Thymus (tissue), 14 donors: ENCODE measurements at places on chromosomes 2 and 18. TPM values are rescaled to one million over a fixed set of nuclear protein-coding genes. Genes with fewer than 3 reads are reported as not detected.
A peak's percentile ranks its signal among the peaks of the same experiment; 100 is the strongest.

- no peak for DNase-seq
- H3K36me3 ChIP-seq = no peaks in the 10 kb centered on the region
- H3K4me1 ChIP-seq = no peaks in the 10 kb centered on the region
- H3K27ac ChIP-seq = no peak overlapping the region
Observed at GRCh38 chr2:62824388-62824787, 118.9 kb downstream of the EHBP1 start.

DNA sequence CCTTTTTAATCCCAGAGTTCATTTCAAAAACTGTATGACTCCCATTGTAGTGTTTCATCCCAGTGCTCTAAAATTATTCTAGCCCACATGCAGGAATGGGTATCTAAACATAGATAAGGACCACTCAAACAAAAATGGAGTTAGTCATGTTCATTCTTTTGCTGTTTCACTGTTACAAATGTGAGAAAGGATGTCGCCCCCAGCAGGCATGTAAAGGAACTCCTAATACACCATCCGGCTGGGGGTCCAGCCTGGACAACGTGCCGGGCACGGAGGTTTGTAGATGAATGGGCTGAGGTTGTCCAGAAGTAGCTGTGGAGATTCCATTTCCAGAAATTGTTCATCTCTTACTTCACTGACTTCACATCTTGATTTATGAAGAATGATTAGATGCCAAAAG lies 101.9 kb upstream of the RAB12 start:
- H3K27ac ChIP-seq = no peak overlapping the region
- H3K4me1 ChIP-seq = no peaks in the 10 kb centered on the region
- H3K36me3 ChIP-seq = no peaks in the 10 kb centered on the region

GRCh38 chr2:28375742-28376631 lies 16.7 kb upstream of the FOSL2 start:
- no peaks in the 10 kb centered on the region for H3K27me3 ChIP-seq
- no peak for DNase-seq
- no peak overlapping the region for H3K27ac ChIP-seq
- H3K4me1 ChIP-seq = peaks cover 28% of the 10 kb centered on the region
- no peaks in the 10 kb centered on the region for H3K36me3 ChIP-seq

TNFAIP6 gene
- 2.3 TPM for total RNA-seq

- peaks cover 4% of the 10 kb centered on the region for H3K4me1 ChIP-seq
- peaks cover 10% of the 10 kb centered on the region for H3K36me3 ChIP-seq
- no peak overlapping the region for H3K4me3 ChIP-seq
- no peak for DNase-seq
- no peaks in the 10 kb centered on the region for H3K27me3 ChIP-seq
Observed at GRCh38 chr2:230722207-230722885, 9.7 kb downstream of the CAB39 start.

- H3K4me3 ChIP-seq = no peak overlapping the region
- no peaks in the 10 kb centered on the region for H3K36me3 ChIP-seq
- no peak for DNase-seq
- peak overlapping the region; percentile 22 for H3K27ac ChIP-seq
Observed at GRCh38 chr2:221527776-221528309, 44.3 kb downstream of the EPHA4 start.

ACTG2 gene
- total RNA-seq = 0.61 TPM

- DNase-seq = no peak
- H3K36me3 ChIP-seq = no peaks in the 10 kb centered on the region
- peaks cover 7% of the 10 kb centered on the region for H3K27me3 ChIP-seq
- no peak overlapping the region for H3K4me3 ChIP-seq
Observed at GRCh38 chr2:239688122-239688681, 287.4 kb upstream of the HDAC4 start.

- H3K27me3 ChIP-seq = no peaks in the 10 kb centered on the region
- H3K27ac ChIP-seq = no peak overlapping the region
- no peak for DNase-seq
- H3K4me1 ChIP-seq = no peaks in the 10 kb centered on the region
- no peak overlapping the region for H3K4me3 ChIP-seq
Observed at GRCh38 chr18:60100778-60101177, 201.0 kb downstream of the PMAIP1 start.

CNRIP1 gene
- 3.8 TPM for total RNA-seq

DNAJC5G gene
- not detected for total RNA-seq

GRCh38 chr2:8355102-8355859 lies 326.6 kb upstream of the ID2 start:
- H3K27me3 ChIP-seq = no peaks in the 10 kb centered on the region
- H3K27ac ChIP-seq = no peak overlapping the region
- no peak for DNase-seq
- no peaks in the 10 kb centered on the region for H3K4me1 ChIP-seq
- H3K4me3 ChIP-seq = no peak overlapping the region

DNA sequence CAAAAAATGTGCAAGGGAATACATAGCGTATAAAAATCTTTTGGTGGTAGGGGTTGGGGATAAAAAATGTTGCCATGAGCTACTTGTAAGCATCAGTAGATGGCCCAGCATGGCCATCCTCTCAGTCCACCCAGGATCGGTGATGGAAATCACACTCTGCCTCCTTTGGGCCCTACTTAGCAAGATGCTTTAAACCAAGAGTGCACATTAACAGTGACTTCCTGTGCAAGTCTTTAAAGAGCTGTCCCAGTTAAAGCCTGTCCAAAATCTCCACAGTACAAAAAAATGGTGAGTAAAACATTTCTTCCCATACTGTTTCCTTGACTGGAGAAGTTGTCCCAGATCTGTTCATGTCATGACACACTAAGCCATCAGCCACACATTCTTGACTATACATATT lies 18.0 kb downstream of the ANKRD44 start:
- H3K27me3 ChIP-seq = no peaks in the 10 kb centered on the region
- H3K36me3 ChIP-seq = no peaks in the 10 kb centered on the region
- peaks cover 37% of the 10 kb centered on the region for H3K4me1 ChIP-seq

GRCh38 chr2:200367155-200367554 lies 60.7 kb downstream of the SPATS2L start:
- no peaks in the 10 kb centered on the region for H3K36me3 ChIP-seq
- no peak overlapping the region for H3K4me3 ChIP-seq
- no peak overlapping the region for H3K27ac ChIP-seq
- H3K27me3 ChIP-seq = no peaks in the 10 kb centered on the region
- no peaks in the 10 kb centered on the region for H3K4me1 ChIP-seq

COL4A3 gene
- 0.94 TPM for total RNA-seq

DNA sequence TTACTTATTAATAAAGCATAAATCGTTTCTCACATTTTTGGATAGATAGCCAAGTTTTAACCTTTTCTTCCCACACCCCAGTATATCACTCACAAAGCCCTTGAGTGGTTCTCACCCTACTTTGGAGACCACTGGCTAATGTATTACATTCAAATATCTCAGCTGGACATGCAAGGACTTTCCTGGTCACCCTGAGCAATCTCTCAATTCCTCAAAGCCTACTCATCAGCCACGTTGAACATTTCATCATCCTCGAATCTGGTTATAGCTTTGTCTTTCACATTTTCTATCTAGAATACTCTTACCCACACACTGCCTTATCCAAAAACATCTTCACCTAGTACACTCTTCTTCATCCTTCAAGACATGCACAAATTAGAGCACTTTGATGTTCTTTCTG lies 71.1 kb upstream of the MAPRE2 start:
- H3K27ac ChIP-seq = no peak overlapping the region
- no peaks in the 10 kb centered on the region for H3K4me1 ChIP-seq
- no peak for DNase-seq
- H3K27me3 ChIP-seq = no peaks in the 10 kb centered on the region
- H3K4me3 ChIP-seq = no peak overlapping the region
